Left kidney (tissue), 8 donors: ENCODE measurements at places on chromosomes 16 and 17.

DNA sequence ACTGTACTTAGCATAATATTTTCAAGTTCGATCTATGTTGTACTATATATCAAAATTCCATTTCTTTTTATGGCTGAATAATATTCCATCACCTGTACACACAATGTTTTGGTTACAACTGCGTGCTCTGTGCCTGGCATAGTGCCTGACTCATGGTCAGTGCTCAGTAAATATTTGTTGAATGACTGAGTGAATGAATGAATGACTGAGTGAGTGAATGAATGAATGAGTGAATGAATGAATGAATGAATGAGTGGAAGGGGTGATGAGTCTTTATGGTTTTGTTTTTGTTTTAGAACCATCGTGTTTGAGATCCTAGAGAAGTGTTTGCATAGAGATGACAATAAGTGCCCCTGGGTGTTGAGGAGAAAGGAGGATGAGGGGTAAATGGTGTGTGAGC is 155.3 kb downstream of the MRM1 start:
- DNase-seq, result no peak

DNA sequence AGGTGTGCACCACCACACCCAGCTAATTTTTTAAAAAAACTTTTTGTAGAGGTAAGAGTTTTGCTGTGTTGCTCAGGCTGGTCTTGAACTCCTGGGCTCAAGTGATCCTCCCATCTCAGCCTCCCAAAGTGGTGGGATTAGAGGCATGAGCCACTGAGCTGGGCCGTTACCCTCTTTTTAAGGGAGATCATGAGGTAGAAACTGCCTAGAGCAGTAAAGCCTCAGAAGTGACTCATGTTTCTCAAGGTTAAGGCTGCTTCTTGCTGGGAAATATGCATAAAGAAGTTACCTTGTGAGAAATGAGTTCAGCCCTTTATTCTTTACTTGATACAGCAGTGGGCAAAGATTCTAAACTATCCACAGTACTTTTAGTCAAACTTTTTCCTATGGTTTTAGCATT is 38.2 kb downstream of the GRB2 start:
- no peak for DNase-seq

DNA sequence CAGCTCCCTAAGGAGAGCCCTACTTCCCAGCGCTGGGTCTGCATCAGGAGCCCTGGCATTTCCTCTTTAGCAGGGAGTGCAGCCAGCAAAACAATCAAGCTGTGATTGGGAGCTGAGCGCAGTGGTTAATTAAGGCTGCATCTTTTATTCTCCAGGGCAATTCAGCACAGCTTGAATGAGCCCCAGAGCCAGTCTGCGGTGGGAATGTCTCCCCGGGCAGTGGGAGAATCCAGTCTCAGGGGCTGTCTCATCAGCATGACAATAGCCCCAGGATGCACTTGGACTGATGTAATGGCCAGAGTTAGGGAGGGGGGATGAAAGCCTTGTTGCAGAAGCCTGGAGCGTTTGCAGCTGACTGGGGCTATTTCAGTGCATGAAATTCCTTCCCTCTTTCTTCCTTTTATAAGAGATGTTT is 292.6 kb upstream of the SOX9 start:
- DNase-seq, result peak; percentile 15

GRCh38 chr17:49891271-49891670 is 43.4 kb upstream of the TAC4 start:
- no peak for DNase-seq

GRCh38 chr17:27245230-27245696 is 48.7 kb upstream of the WSB1 start:
- DNase-seq, result peak; percentile 46
